ENCODE measurements at places on chromosomes 12 and 14. TPM values are rescaled to one million over a fixed set of nuclear protein-coding genes. Genes with fewer than 3 reads are reported as not detected.

CLMN gene
- total RNA-seq, result 1.5 TPM

RNFT2 gene
- total RNA-seq, result 7.0 TPM

SPX gene
- not detected for total RNA-seq

GPRC5D gene
- not detected for total RNA-seq

KRT6C gene
- not detected for total RNA-seq

ANKRD33 gene
- total RNA-seq, result 0.15 TPM

CLEC1A gene
- total RNA-seq, result not detected

SAMD15 gene
- total RNA-seq, result 3.3 TPM

AMN gene
- total RNA-seq, result 0.15 TPM

SOAT2 gene
- not detected for total RNA-seq

DUSP6 gene
- total RNA-seq, result 13.8 TPM

VPS37B gene
- 18.6 TPM for total RNA-seq

ADAMTS20 gene
- not detected for total RNA-seq

PTPN6 gene
- under 0.01 TPM for total RNA-seq

TAS2R7 gene
- not detected for total RNA-seq

KRT2 gene
- not detected for total RNA-seq

OLR1 gene
- not detected for total RNA-seq
